ENCODE measurements at places on chromosomes 11 and 22. TPM values are rescaled to one million over a fixed set of nuclear protein-coding genes. Genes with fewer than 3 reads are reported as not detected.

DNA sequence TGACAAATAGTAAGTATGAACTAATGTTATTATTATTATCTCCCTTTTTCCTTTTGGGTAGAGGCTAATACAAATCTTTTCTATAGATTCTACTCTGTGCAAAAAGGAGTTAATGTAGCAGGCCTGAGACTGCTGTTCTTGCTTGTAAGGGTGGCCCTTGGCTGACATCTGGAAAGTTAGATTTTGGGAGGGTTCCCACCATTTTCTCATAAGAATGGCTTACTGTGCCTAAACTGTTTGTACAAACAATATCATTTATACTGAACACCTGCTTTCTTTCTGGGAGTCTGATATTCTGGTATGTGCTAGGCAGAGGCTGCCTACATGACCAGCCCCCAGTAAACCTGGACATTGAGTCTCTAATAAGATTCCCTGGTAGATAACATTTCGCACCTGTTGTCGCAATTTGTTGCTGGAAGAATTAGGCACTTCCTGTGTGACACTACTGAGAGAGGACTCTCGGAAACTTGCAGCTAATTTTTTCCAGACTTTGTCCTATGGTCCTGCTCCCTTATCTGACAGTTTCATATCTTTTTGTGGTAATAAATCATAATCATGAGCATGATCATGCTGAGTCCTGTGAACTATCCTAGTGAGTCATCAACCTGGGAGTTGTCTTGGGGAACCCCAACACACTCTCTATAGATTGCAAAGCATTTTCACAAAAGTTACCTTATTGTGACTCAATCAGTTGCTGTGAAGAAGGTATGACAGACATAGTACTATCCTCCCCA, 257.7 kb upstream of the CCDC90B start:
- no peak for DNase-seq

DNA sequence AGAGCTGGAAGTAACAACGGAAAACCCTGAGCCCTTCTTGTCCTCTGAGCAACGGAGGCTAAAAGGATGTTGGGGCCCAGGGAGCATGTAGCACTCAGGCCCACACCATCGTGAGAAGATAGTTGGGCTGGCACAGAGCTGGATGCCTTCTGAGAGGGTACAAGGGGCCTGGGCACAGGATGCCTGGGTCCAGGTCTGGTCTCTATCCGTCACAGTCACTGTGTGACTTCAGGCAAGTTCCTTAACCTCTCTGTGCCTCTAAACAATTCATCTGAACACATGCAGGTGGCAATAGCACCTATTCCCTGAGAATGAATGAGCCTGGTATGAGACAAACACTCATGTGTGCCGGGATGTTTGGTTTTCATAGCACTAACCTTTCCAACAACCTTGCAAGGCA, 29.2 kb downstream of the MB start:
- DNase-seq: no peak

- no peak for DNase-seq
Measured at GRCh38 chr22:33063611-33064010, 5.4 kb upstream of the SYN3 start.

The TMPRSS5 gene
- 0.91 TPM for total RNA-seq

The KDELR3 gene
- 0.23 TPM for total RNA-seq

Measured in activated CD8-positive, alpha-beta memory T cell treated with anti-CD3 and anti-CD28 coated beads, Interleukin-2, amount 10 ng/mL, durations not matched to agents 7 days and 5 days (primary cell).